ENCODE measurements at places on chromosomes 11 and 22.
A peak's percentile ranks its signal among the peaks of the same experiment; 100 is the strongest.

- no peak for DNase-seq
These were observed 432.2 kb downstream of the NTM start for GRCh38 chr11:131802440-131803115.

DNA sequence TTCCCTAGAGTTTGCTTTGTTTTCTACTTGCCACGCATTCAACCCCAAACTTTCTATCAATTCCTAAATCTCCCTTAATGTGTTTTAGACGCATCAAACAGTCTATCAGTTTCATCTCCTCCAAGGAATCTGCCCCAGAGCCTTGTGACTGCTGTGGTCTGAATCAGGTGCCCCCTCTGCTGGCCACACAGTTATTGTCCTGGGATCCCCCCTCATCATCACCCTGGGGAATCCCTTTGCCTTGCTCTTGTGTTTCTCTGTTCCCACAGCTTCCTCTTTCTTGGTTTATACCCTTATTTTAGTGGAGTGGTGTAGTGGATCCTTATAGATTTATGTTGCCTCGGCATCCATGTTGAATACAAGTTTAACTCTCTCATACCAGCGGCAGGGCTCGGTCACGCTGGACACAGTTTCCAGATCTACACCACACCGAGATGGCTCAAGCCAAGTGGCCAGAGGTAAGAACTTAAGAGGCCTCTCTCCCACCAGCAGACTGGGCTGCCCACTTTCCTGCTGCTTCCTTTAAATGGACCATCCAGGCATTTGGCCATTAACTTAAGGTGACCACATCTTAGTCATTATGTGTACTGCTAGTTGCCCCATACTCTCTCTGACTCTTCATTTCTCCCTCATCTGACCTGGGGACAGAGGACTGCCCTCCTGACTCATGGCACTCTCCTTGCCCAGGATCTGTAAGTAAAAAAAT is 8.2 kb downstream of the UPB1 start:
- DNase-seq: no peak

DNA sequence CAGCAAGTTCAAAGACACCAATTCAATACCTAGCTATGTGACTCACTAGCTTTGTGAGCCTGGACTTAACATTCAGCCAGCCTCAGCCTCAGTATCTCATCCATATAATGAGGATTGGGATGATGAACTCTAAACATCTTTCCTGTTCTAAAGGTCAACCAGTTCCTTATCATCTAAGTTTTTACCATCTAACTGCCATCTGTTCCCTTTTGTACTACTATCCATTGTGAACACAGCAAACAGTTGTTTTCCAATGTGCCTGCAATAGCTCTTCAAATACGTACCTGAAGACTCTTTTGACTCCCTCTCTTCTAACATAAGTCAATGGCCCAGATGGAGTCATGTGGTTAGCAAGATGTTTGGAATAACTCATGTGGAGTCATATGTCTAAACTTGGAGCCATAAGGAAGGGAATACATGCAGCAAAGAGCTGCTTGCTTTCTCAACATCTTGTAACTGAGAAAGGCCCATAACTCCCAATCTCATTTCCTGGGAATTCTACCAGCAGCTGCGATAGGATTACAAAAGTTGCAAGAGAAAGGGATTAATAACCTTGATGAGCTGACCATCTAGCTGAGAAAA is 19.4 kb downstream of the SYTL2 start:
- no peak for DNase-seq

- DNase-seq: no peak
These were observed 3.2 kb downstream of the FUT4 start for GRCh38 chr11:94546886-94547285.

DNA sequence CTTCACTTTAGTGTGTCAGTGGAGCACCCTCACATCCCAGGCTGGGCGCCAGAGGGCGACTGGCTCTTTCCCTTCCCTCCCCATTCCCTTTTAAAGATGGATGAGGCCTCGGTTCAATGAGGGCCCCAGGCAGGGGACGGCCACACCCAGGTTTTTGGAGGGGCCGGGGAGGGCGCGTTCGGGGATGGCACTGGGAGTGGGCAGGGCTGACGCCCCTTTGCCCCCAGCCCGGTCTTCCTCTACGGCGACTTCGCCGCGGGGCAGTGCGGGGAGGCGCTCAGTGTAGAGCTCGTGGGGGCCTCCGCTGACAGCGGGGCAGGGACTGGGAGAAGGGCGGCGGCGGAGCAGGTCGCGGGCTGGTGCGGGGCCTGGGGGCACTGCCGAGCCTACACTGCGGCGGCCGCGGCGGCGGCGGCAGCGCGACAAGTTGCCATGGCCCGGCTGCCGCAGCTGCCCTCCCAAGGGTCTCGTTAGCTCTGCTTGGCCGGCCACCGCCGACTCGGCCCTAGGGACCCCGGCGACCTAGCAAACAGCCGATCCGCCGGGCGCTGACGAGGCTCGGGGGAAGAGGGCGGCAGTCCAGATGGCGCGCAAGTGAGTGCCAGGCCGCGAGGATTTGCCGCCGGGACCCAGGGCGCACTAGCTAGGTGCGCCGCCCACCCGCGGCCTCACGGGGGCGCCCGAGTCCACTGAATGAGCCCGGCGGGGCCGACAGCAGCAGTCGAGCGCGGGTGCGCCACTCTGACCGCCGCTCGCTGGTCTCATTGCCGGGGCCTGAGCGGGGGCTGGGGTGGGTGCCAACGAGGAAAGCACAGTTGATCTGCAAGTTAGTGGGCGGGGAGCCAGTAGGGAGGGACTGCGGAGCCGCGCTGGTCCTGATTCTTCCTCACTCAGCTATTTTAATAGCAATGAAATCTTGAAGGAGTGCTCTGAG is 92.7 kb downstream of the RRM1 start:
- peak; percentile 96 for DNase-seq
